ENCODE measurements at places on chromosomes 2 and 18. TPM values are rescaled to one million over a fixed set of nuclear protein-coding genes. Genes with fewer than 3 reads are reported as not detected.

DNA sequence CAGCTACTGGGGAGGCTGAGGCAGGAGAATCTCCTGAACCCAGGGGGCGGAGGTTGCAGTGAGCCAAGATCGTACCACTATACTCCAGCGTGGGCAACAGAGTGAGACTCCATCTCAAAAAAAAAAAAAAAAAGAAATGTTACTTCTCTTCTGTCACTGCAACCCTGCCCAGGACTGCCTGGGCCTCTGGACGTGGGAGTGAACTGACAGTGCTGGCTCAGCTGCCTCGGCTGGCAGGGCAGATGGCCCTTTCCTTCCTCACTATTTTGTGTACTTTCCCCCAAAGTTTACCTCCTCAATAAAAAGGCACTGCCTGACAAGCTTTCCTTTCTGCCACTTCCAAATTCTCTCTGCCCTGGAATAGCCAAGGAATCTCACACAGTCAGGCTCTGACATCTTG lies 12.5 kb upstream of the GPR155 start:
- DNase-seq = no peak

- no peak for DNase-seq
Measured at GRCh38 chr18:31143025-31143424, 19.6 kb downstream of the DSC1 start.

DNA sequence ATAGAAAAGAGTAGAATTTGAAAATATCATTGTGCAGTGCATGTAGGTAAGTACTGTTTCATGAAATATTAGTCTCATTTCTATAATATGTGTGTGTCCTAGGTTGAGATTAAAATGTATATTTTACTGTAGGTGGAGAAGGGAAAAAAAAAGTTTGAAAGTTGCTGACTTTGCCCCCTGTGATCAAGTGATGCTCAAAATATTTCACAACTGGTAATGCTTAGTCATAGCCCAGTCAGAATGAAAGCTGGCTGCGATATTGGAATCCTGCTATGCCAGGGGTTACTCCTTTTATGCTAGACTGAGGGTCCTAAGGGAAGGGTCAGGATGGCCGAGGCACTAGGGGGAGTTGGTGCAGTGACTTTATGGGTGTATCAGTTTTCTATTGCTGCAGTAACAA lies 19.5 kb upstream of the CFAP36 start:
- no peak for DNase-seq

GRCh38 chr18:46310258-46310657 lies 206.1 kb downstream of the HAUS1 start:
- no peak for DNase-seq

GRCh38 chr2:116489292-116489691 lies 1325.2 kb upstream of the DDX18 start:
- DNase-seq = no peak

- DNase-seq = no peak
Measured at GRCh38 chr2:169348321-169349024, 13.9 kb downstream of the LRP2 start.

GRCh38 chr2:183927406-183928325 lies 670.7 kb upstream of the ZNF804A start:
- peak; percentile 19 for DNase-seq

DNA sequence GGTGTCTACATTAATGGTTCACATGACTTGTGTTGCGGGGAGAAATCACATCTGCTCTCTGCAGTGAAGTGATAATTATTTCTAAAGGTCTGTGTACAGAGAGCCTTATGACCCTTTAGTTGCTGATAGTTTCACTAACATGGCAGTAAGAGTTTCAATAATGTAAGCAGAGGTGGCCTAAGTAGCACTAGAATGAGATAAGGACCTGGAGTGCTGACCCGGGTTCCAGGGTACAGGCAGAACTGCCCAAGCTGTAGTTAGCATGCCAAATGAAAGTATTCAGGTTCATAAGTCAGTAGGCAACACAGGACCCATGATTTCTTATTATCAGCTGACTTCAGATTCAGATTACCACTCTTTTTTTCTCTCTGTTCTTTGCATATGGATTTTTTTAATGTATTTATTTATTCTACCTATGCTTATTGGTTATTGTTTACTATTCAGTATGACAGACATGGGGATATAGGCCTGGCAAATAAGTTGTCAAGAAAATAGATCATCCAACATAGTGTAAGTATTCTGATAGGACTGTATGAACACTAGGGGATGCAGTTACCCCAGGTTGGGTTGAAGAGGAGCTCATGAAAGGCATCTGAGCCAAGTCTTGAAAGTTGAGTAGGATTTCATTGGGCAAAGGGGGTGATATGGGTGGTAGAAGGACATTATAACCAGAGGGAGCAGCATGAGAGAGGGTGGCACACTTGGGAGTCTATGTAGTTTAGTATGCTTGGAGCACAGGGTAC lies 105.2 kb downstream of the CCDC85A start:
- DNase-seq = no peak

SMYD1 gene
- not detected for total RNA-seq

DNA sequence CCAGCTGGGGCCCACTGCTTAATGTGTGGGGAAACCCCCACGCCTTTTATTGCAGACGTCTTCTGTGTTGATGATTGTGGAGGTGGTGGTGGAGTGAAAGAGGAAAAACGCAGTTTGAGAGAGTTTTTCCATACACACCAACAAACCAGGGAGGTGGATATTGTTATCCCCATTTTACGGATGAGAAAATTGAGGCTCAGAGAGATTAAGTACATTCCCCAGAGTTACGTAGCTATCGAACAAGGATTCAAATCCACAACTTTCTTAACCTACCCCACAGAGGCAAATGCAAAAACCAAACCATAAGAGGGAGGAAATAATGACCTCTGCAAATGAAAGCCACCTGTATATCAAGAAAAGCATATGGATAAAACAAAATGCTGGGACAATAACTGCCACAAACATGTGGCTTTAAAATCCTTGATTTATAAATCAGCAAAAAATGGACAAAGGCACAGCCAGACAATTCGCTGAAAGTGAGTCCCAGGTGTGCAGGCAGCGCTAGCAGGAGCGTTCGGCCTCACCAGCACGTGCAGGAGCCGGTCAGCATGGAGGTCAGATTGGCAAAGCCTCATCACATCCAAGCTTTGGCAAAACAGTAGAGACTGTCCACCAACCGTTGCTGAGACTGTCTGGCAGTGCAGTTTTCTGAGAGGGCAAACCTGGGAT lies 12.6 kb upstream of the RAB17 start:
- DNase-seq = no peak

GRCh38 chr2:37918742-37919186 lies 6.3 kb upstream of the RMDN2 start:
- DNase-seq = no peak

GRCh38 chr2:174963437-174964400 lies 41.5 kb downstream of the CHN1 start:
- DNase-seq = no peak

CSRNP3 gene
- total RNA-seq = 1.6 TPM

DNA sequence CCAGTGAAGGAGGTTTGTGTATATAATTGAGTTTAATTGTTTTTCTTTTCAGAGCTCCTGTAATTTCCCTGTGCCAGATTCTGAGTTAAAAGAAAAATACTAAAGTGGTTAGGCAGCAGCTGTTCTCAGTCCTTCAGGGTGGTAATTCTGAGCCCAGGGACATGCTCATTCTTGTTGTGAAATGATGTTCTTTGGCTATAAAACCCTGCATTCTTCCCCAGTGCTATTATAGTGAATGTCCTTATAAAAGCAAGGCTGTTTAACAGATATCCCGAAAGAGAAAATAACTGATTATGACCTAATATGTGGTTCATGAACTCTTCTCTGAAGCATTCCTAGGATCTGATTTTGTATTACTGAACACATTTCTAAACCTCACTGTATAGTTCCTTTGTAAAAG lies 34.0 kb downstream of the ADAM23 start:
- DNase-seq = no peak

- DNase-seq = peak; percentile 54
Measured at GRCh38 chr2:171595896-171596295, 73.6 kb downstream of the CYBRD1 start.

- no peak for DNase-seq
Measured at GRCh38 chr18:407191-407590, 93.3 kb downstream of the COLEC12 start.

SPEG gene
- 9.9 TPM for total RNA-seq
